ENCODE measurements at places on chromosomes 4 and X.

GRCh38 chrX:30275498-30275897 is 28.6 kb downstream of the MAGEB1 start:
- DNase-seq = peak; percentile 31

GRCh38 chr4:183860731-183861130 is 44.4 kb upstream of the STOX2 start:
- DNase-seq = no peak

DNA sequence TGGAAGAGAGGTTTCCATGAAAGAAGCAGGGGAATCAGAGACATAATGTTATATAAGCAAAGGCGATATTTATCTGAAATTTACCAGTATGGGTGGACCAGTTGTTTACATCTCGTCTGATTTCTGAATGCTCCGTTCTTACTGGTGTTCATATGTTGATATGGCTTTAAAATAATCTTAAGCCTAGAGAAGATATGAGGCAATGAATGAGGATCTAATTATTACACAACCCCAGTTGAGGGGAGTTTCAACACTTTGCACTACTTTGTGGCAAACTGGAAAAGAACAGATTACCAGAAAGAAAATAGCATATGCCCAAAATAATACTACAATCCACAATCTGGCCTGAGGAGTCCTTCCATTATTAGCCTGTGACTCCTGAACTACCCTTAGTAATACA is 263.3 kb upstream of the MAGEB2 start:
- no peak for DNase-seq

DNA sequence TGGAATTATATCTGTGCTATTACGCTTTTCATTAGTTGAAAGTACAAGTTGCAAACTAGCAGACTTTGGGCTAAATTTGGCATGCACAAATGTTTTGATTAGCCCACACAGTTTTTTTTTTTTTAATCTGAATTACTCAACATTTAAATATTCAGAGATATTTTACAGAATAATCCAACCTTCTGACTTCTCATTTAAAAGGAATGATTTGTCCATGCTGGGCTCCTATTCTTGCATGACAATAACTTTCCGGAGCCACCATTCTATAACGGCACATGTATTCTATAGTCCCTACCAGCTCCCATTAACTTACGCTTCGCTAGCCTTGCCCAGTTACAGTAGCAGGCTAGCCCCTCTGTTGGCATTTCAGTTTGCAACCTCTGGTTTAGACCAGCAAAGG is 219.3 kb upstream of the FTHL17 start:
- DNase-seq = no peak

GRCh38 chr4:138242076-138242833 is at the start of gene SLC7A11:
Gene SLC7A11, minus strand, starts transcription at chr4:138242349. Its CDS starts 280 bp downstream, at chr4:138242069.
- DNase-seq = peak; percentile 96

GRCh38 chr4:75547647-75548387 is 8.0 kb upstream of the ODAPH start:
- DNase-seq = peak; percentile 5

DNA sequence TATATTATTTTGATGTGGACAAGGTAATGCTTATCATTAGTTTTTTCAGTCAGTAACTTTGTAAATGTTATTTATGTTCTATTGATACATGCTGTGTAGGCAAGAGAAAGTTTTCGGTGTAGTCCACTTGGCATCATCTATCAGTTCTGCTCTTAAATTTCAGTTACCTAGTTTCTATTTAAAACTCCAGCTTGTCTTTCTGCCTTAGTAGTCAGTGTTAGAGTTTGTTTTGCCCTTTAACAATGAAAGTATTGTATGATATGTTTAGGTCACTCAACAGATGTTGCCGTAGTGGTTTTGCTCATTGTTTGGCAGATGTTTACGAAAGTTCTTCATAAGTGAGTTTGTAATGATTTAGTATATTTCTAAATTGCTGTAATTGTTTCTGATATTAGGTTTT is 34.9 kb upstream of the FHDC1 start:
- DNase-seq = no peak

DNA sequence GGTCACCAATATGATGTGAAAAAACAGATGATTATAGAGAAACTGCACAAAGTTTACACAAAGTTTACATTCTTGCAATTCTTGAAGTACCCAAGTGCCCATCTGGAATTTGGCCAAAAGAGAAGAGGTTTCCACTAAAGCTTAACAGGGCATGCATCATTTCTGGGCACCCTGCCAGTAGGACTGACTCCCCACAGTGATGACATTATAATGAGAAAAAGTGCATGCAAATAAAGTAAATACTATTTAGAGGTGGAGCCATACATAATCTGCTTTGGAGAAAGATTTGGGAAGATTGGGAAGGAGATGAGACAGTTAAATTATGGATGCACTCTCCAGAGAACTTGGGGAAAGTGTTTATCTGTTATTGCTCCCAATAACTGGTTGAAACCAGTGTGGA is 93.7 kb upstream of the TRPC3 start:
- DNase-seq = peak; percentile 2

DNA sequence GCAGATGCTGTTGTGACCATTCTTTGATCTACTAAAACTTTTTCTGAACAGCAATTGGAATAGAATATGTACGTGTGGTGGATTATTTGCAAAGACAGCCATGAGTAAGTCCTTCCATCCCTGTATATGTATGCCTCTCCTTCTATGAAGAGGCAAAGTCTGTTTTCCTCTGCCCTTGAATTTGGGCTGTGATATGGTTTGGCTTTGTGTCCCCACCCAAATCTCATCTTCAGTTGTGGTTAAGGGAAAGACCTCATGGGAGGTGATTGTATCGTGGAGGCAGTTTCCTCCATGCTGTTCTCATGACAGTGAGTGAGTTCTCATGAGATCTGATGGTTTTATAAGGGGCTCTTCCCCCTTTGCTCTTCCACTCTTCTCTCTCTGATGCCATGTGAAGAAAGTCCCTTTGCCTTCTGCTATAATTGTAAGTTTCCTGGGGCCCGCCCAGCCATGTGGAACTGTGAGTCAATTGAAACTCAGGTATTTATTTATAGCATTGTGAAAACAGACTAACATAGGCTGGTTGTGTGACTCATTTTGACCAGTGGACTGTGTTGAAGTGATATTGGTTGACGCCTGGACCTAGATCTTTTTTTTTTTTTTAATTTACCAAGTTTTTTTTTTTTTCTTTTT is 108.3 kb upstream of the CAMK2D start:
- DNase-seq = no peak

- DNase-seq = no peak
These were observed 128.2 kb downstream of the CBR4 start for GRCh38 chr4:168881781-168882420.

DNA sequence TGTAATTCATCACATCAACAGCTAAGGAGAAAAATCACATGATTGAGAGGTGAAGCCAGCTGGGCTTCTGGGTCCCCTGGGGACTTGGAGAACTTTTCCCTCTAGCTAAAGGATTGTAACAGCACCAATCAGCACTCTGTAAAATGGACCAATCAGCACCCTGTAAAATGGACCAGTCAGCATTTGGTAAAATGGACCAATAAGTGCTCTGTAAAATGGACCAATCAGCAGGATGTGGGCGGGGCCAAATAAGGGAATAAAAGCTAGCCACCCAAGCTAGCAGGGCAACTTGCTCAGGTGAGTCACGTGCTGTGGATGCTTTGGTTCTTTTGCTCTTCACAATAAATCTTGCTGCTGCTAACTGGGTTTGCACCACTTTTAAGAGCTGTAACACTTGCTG is 1248.3 kb downstream of the PCDH18 start:
- no peak for DNase-seq

DNA sequence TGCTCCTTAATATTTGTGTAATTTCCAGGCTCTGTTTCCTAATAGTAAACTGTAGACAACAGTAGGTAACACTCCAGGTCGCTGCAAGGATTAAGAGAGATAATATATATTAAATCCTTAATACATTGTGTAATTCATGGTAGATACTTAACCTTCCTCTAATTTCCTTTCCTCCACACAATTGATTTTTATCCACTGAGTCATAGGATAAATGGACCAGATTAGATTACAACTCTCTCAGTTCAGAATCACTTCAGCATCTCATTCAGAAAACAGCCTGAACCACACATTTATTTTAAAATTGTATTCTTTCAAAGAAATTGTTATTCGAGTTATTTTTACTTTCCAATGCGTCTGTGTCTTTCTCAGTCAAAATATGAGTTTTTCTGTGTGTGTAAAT is 17.1 kb downstream of the GK2 start:
- no peak for DNase-seq

DNA sequence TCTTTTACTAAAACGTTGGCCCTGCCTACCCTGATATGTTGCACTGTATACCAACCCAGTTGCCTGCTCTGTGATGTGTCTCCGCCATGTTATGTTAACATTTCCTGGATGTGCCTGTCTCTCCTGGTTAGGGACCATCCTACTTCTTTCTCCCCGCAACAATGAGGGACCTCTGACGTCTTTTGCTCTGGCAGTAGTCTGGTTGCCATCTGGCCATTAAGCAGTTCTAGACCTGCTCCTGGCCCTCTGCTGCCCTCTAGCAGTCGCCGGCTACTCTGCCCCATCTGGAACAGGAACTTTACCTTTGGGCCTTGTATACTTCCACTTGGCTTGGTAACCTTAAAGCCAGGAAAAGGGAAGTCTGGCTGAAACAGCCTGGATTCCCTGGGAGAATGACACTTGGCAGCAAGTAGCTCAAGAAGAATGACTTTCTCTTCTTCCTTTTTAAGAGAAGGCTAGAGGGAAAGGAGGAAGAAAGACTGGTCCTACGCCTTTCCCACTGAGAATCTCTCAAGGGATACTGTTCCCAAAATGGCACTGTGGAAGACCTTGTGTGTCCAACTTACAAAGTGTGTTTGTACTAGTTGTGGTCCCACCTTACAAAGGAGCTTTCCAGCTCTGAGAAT is 63.5 kb downstream of the GPC3 start:
- DNase-seq = peak; percentile 5

DNA sequence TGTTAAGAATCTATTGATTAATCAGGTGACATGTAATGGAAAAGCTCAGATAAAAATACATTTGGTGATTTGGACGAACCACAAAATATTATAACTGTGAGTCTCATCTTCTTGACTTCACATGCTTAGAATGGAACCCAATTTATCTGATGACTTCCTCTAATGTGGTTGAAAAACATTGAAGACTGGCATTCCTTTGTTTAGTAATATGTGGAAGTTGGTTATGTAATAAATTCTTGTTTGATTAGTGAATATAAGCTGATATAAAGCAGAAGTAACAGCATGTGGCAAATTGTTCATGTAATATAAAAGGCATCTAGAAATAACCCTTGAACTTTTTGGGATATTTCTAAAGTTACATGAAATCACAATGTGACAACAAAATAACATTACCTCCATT is 9.7 kb downstream of the GIMD1 start:
- DNase-seq = no peak

Data from NCI-H146 (cell line).